ENCODE measurements at places on chromosomes 7 and 10.
A peak's percentile ranks its signal among the peaks of the same experiment; 100 is the strongest.

DNA sequence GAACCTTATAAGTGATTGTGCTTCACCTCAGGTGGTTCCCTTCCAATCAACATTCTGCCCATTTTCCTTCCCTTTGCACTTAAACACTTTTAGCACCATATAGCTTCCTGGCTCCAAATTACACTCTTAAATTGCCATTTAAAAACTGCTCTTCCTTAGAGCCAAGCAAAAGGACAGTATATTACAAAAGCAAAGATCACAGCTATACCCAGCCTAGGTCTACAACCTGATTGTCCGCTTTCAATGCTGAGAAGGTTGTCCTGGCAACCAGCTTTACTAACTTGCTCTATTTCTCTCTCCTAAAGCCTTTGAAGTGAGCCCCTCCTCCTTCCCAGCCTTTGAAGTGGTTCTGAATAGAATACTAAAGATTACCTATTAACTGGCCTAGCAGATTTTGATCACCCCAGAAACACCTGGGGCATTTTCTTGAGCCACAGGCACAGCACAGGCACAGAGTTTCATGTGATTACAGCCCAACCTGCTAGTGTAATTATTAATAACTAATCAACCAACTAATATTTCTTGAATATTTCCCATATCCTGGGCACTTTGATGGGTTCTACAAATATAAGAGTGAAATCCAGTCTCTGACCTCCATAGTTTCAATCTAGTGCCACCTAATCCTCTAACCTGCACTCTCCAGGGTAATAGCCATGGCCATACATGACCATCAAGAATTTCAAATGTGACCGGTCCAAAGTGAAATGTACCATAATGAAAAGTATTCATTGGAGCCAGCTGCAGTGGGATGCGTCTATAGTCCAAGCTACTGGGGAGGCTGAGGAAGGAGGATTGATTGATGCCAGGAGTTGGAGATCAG lies 63.6 kb upstream of the TRIM24 start:
- DNase-seq = no peak

GRCh38 chr10:15715619-15716227 lies 4.0 kb downstream of the ITGA8 start:
- no peak for DNase-seq

GRCh38 chr7:77734659-77735421 lies 38.6 kb downstream of the RSBN1L start:
- DNase-seq = no peak

- DNase-seq = no peak
Observed at GRCh38 chr7:83036721-83037380, 125.8 kb downstream of the PCLO start.

DNA sequence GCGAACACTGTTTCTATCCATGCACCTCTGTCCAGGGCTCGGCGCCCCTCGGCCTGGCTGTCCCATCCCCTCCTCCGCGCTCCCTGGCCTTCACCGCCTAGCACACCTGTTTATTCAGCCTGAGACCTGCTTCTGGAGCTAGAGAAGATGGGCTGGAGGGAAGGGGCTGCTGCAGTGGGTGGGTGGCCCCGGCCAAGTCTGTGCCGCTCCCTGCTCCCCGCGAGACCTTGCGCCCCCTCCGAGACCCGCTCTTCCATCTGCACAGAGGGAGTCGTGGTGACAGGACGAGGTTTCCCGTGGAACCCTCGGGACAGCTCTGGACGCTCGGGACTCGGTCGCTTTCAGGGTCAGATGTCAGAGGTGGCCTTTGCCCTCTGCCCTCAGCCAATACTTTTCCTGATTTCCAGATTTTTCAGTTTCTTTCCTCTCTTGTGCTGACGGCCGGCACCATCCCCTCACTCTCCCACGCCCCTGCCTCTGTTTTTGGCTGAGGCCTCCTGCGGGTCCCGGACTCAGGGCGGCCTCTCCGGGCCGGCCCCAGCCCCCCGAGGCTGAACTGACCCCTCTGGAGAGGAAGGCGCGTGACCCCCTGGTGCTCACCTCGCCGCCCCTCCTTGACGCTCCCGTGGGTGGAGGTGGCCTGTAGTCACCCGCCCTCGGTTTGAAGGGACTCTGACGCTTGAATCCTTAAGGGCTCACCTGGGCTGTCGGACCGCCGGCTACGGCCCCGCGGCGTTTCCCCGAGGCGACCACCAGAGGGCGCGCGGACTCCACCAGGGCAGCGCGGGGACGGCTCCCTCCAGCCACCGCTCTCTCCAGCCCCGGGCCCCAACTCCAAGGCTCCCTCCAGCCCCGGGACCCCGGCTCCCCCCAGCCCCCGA lies 15.6 kb downstream of the SHH start:
- peak; percentile 67 for DNase-seq

DNA sequence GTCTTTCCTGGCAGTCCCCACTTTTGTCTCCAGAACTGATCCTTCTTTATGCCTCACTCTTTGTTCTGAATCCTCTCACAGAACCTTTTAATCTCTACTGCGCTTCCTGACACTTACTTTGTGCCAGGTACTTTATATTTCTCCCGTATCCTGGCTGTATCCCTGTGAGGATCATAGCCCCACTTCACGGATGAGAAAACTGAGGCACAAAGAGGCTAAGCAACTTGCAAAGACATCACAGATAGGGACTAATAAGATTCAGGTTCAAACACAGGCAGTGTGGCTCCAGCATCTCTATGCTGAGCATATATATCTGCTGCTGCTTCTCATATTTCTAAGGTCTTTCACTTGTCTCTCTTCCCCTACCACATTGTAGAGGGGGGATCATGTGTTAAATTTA lies 116.7 kb downstream of the CHN2 start:
- no peak for DNase-seq

- peak; percentile 49 for DNase-seq
Observed at GRCh38 chr7:143408686-143409561, at the start of gene EPHA1. Gene EPHA1 (minus strand): TSS chr7:143408856. CDS start chr7:143408805, 51 bp downstream.

DNA sequence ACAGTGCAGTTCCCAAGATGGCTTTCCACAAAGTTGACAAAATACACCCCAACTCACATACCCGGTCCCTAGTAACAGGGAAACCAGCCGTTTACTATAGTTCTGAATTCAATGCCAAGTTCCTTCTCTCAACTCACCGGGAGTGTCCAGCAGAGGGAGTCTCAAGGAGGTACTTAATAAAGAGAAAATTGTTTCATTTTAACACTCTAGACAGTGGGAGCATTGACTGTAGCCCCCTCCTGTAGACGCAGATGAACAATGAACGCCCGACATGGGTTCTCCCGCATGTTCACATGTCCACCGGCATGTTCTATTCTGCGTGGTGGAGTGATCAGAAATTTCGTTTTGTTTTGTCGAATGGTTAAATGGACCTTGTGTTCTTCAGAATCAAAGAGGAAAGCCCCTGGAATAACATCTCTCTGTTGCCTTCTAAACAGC lies 1.9 kb downstream of the HIPK2 start:
- DNase-seq = peak; percentile 56

Measured in activated CD4-positive, alpha-beta T cell treated with anti-CD3 and anti-CD28 coated beads, Interleukin-2, amount 50 U/mL, for 1 hour (primary cell).